ENCODE measurements at places on chromosomes 12 and 14.

GRCh38 chr12:8099235-8099634, 17.2 kb downstream of the NECAP1 start:
- no peak for DNase-seq

GRCh38 chr12:81866081-81866480, 106.9 kb upstream of the PPFIA2 start:
- no peak for DNase-seq

DNA sequence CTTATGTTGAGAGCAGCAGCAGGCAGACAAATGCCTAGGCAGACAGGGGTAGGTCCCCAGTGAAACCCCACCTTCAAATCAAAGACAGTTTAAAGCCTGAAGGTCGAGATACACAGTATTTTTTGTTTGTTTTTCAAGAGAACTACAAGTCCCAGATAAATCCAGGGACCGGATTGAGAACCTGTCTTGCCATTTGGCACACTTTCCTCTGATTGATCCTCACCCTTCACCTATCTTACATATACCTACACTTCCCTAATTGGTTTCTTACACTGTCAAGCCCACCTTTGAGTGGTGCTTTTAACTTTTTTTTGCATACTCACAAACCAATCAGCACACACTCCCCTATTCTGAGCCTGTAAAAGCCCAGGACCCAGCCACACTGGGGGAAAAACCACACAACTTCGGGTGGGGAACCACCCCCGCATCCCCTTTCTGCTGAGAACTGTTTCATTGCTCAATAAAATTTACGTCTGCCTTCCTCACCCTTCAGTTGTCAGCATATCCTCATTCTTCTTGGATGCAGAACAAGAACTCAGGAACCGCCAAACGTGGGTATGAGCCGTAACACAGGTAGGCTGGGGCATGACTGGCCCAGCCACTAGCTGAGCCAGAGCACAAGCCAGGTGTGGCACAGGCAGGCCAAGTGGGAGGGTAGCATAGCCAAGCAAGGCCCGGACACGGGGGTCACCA, 11.1 kb downstream of the DICER1 start:
- no peak for DNase-seq

DNA sequence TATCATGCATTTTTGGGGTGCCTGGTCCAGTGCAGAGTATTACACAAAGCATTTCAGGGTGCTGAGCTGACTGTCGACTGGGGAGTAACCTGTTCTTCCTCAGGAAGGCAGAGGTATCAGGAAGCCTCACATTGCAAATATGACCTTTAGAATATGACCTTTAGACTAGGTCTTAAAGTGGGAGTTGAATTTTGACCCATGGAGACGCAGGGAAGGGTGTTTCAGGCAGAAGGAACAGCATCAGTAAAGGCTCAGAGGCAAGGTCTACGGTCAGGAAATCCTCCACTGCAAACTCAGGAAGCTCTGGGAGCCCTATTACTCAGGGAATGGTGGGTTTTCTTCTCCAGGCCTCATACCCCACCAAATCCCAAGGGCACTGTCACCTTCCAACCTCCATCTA, 11.3 kb downstream of the HNF1A start:
- DNase-seq: no peak

DNA sequence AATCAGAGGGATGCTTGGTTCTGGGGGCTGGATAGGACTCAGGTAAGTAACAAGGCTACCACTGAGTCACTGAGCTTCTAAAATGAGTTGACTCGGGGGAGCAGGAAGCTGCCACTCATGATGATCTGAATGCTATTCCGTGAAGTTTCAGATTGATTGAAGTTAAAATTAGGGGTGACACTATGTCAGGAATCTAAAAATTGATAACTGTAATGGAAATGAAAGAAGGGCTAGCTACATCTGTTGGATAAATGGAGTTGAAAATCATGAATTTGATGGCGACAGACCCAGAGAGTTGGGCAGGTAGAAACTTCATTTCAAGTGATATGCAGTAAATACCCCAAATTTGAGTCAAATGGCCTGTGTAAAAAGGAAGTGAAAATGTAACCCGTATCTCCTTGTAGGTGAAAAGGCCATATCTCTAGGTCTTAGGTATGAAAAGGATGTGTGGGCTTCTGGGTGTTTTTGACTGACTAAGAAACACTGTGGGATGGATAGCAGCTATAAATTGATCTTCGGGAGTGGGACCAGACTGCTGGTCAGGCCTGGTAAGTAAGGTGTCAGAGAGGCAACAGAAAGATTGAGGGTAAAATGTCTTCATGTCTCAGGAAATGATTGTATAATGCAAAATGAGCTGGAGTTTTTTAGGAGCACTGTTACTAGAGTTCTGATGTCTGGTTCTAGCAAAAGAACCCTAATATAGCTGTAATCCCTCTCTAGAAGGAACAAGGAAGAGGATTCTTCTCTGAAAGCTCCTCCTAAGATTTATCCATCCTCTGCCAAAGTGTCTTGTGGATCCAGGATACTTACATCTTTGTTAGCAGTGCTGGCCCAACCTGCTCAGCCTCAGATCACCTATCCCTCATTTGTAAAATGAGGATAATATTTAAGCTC, 57.3 kb downstream of the DAD1 start:
- no peak for DNase-seq

DNA sequence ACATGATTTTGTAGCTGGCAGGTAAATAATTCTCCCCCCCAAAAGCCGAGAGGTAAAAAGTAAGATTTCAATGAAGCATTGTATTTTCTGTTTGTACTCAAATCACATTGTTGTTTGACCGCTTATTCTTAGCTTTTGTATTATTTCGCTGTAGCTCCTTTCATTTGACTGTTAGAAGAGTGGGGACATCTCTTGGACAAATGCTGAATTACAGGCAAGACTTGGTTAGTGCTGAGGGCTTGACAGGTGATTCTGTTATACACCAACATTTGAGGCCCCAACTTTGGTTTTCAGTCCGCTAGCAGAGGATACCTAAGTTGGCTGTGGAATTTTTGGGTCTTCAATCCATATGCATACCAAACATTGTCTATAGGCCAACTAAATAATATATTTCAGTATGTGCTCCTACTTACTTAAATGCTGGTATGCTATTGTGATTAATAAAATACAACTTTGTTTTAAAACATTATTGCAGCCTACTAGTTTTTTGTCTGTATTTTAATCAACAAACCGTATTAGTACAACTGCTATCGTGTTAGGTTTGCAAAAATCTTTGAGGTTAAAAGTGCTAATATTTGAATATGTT, 102.2 kb downstream of the ERC1 start:
- DNase-seq: peak; percentile 31
